T-helper 22 cell (primary cell): ENCODE measurements at places on chromosomes 16 and 17.

GRCh38 chr16:23031508-23032098 lies 117.6 kb downstream of the USP31 start:
- no peak for DNase-seq

GRCh38 chr17:4958102-4958501 lies 7.2 kb downstream of the ENO3 start:
- DNase-seq, result no peak

GRCh38 chr16:79770244-79771064 lies 169.9 kb upstream of the MAF start:
- peak; percentile 51 for DNase-seq

- DNase-seq, result no peak
Observed at GRCh38 chr17:32453370-32453769, 9.1 kb downstream of the PSMD11 start.

GRCh38 chr16:89017543-89018281 lies 40.7 kb upstream of the CBFA2T3 start:
- no peak for DNase-seq

GRCh38 chr16:70737377-70738082 lies 51.7 kb upstream of the MTSS2 start:
- DNase-seq, result peak; percentile 30

DNA sequence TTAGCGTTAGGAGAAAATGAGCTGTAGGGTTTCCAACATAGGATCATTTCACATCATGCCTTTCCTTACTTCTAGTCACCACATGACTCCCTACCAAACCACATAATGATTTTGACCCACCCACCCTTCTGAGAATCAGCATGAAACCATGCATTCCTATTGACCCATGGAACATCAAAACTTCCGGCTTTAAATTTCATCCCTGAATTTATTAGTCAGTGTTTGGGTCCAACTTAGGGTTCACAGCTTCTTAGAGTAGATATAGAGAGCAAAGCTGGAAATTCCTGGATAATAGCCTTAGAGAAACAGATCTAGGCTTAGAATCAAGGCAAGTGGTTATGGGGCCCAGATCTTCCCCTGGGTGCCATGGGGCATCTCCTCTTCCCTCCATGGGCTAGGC lies 162.6 kb downstream of the TOX3 start:
- DNase-seq, result no peak

- DNase-seq, result no peak
Observed at GRCh38 chr17:9355846-9356245, 219.8 kb downstream of the STX8 start.

DNA sequence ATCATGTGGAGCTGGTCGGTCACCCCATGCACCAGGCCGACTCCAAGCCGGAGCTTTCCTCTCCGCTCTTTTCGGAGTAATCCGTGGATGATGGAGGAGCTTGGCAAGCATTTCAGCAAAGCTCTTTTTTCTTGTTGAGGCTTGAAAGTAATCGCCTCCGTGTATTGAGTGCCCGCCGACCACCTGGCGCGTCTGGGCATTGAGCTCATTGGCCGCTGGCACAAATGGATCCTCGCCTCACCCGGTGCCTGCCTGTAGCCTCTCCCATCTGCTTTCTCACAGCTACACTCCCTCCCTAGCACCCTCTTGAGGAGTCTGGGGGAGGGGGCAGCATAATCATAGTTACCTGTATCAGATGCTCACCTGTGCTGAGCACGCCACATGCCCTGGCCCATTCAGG lies 148.9 kb downstream of the CMIP start:
- no peak for DNase-seq

- no peak for DNase-seq
Observed at GRCh38 chr16:12323007-12323758, 346.6 kb downstream of the SNX29 start.

DNA sequence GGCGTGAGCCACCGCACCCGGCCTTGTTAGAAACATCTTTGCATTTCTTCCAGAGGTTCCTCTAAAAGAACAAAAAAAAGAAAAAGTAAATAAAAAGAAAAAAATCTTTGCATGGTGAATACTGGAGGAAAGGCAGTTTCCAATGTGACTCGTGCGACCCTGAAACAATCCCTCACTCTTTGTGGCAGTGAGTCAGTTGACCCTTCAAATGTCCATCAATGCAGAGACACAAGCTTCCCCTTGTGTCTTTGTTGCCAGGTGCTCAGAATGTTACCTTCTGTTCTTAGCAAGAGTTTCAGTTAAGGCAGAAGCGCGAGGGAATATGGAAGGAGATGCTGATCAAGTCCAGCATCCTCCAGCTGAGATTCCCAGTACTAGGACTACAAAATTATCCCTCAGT lies 16.4 kb downstream of the CACNG4 start:
- DNase-seq, result no peak

DNA sequence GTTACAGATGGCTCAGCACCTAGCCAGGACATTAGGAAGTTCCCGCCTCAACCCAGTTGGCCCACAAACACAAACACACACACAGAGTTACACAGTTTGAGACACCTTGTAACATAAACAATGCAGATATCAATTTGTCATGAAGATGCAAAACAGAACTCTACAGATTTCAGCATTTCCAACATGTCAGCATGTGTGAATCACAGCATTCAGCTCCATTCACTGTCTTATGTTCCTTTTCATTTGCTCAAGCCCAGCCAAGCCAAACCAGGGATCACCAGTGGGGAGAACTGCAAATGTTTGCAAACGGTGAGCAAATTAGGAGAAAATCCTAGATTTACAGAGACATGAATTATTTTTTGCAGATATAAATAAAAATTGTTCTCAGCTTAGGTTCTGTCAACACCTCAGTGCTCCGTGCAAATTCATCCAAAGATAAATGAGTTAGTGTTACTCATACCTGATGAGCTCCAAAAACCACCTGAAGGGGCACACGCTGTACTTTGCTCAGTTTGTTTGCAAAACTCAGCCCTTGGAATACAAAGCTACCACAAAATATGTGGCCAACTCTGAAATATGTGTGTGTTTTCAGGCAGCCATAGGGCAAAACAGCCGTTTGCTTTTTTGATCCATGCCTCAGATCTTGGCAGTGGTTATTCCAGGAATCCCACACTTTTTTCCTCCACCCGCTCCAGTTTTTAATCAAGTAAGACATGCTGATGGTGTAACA lies 16.3 kb upstream of the COX10 start:
- DNase-seq, result no peak

GRCh38 chr17:75838410-75838809 lies 5.8 kb downstream of the UNC13D start:
- DNase-seq, result no peak

GRCh38 chr17:82836823-82837357 lies 2.9 kb downstream of the ZNF750 start:
- no peak for DNase-seq
